Skin of body (tissue), 3 donors: ENCODE measurements at places on chromosomes 12 and 14.

- no peak for DNase-seq
Observed at GRCh38 chr14:72522847-72523246, 371.1 kb downstream of the DPF3 start.

DNA sequence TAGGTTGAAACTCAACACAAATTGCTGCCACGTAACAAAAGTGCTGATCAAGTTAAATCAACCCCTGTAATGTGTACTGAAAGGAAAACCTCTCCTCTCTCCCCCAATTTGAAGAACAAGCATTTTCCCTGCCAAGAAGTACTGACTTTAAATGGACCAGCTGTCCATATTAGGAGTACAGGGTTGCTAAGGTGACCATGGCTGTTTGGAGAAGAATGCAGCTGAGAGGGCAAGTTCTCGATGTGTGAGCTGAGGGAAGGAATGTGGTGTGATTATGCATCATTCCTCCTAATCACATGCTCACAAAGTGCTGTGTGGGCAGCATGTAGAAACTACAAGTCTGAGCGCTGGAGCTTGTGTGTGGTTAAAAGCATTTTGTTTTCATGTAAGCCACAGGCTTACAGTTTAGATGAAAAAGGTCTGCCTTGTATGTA is 50.9 kb upstream of the CCT2 start:
- peak; percentile 74 for DNase-seq

DNA sequence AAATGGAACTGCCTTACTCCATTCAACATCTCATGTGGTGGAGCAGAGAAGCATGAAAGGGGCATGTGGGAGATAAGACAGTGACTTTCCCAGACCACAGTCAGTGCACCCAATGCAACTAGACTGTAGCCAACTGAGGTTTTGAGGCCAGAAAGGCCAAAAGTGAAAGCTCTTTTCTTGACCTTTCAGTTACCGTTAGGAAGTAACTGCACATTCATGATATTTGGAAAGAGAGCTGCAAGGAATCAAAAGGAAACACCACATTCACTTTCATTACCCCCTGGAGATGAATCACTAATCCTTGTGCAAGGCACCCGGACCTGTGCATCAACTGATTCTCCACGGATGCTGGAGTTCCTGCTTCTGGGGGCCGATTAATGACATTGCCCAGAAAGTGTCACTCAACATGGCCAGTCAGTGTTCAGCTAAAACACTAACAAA is 72.9 kb upstream of the ELK3 start:
- no peak for DNase-seq

GRCh38 chr14:77903221-77903620 is 103.3 kb downstream of the ADCK1 start:
- no peak for DNase-seq

- DNase-seq: no peak
Observed at GRCh38 chr14:68460541-68460940, 332.3 kb downstream of the ZFP36L1 start.

GRCh38 chr14:22634233-22634900 is 9.8 kb downstream of the OR6J1 start:
- DNase-seq: no peak

GRCh38 chr12:63396135-63396534 is 245.1 kb upstream of the AVPR1A start:
- DNase-seq: no peak

DNA sequence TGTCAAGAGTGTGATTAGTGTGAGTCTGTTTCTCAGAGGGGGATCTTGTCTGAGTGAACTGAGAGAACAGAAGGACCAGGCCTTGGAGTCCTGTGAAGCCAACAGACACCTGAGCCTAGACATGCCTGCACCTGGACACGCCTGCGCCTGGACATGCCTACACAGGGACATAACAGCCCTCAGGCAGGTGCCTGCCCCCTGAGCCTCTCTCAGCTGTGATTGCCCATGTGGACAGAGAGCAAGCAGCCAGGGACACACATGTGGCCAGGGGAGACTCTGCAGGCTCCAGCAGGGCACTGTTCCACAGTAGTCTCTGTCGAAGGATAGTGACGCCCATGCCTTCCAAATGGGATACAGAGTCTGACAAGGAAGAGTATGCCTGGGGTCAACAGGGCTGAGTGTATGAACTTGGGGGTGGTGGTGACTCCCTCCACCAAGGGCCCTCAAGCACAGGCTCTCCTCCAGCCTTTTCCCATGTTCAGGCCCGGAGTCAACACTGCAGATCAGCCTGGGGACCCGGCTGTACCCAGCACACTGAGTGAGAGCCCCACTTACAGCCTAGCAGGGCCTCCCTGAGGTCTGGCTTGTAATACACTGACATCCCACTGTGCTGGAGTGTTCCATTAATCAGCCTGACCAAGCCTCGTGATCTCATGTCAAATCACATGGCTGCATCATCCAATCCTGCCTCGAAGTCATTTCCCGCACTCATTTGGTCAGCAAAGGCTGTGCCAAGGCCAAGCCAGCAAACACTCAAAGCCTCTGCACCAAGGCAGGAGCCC is 173.0 kb downstream of the CALM1 start:
- no peak for DNase-seq

GRCh38 chr12:118025168-118025567 is 8.7 kb downstream of the RFC5 start:
- DNase-seq: no peak

- no peak for DNase-seq
Observed at GRCh38 chr12:84891106-84891838, 21.3 kb downstream of the SLC6A15 start.

DNA sequence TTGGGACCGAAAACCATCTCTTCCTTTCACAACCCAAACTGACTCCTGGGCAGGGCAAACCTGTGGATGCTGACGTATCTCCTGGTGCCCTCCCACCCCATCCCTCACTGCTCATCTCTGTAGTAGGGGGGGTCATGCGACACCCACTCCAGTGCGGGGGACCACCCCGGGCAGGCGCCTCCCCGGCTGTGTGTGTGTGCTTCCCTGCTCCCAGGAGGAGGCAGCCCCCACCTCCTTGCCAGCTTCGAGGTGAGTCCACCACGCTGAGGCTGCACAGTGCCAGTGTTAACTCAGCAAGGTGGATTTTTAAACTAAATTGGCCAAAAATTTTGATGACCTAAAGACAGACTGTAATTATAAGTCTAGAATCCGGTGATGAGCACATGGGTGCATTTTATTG is 46.2 kb upstream of the BEGAIN start:
- DNase-seq: no peak

- DNase-seq: no peak
Observed at GRCh38 chr14:54781961-54782750, 120.5 kb downstream of the GCH1 start.

DNA sequence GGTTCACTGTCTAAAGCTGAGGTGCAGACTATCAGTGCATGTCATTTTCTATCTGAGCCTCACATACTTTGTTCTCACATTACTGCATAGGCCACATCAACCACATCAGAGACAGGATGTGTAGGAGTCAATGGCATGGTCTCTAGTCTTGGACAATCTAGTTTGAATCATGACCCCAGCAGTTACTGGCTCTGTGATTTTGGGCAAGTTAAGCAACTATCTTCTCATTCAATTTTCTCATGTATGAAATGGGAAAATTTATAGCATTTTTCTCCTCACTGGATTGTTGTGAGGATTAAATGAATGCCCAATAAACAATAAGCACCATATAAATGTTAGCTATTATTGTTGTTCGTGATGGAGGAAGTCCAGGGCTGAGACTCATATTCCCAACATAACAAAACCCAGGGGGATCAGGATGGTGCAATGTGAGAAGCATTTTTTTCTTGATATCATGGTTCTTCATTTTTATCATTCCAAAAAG is 432.6 kb downstream of the LRIG3 start:
- no peak for DNase-seq

DNA sequence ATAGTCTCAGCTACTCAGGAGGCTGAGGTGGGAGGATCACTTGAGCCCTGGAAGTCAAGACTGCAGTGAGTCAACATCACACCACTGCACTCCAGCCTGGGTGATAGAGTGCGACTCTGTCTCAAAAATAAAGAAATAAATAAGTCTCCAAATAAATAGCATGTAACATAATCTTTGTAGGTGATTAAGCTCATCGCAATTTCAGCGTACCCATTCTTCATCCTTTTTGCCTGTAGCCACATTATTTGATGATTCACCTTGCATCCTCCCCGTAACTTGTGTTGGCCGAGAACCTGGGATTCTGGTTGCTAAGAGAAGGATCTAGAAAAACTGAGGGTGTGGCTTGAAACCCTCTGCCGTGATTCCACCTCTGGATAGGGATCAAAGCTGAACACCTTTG is 115.1 kb downstream of the GALC start:
- DNase-seq: no peak

GRCh38 chr14:92534932-92535643 is 21.5 kb downstream of the RIN3 start:
- DNase-seq: no peak

DNA sequence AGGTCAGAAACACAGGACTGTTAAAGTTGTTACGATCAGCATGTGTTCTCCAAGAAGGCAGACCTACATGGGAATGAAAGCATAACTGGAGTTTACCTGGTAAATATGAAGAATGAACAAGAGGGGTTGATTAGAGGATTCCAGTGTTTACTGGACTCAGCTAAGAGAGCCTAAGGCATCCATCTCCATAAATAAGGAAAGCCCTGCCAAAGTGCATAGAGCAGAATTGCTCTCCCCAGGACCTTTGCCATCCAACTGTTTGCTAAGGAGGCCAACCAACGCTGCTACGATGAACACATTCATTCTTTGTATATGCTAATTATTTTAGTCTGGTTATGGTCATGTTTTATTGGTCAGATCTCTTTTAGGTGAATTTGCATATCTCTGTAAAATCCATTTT is 17.1 kb upstream of the PAWR start:
- DNase-seq: no peak

GRCh38 chr14:91402348-91402747 is 15.3 kb downstream of the CCDC88C start:
- DNase-seq: no peak

DNA sequence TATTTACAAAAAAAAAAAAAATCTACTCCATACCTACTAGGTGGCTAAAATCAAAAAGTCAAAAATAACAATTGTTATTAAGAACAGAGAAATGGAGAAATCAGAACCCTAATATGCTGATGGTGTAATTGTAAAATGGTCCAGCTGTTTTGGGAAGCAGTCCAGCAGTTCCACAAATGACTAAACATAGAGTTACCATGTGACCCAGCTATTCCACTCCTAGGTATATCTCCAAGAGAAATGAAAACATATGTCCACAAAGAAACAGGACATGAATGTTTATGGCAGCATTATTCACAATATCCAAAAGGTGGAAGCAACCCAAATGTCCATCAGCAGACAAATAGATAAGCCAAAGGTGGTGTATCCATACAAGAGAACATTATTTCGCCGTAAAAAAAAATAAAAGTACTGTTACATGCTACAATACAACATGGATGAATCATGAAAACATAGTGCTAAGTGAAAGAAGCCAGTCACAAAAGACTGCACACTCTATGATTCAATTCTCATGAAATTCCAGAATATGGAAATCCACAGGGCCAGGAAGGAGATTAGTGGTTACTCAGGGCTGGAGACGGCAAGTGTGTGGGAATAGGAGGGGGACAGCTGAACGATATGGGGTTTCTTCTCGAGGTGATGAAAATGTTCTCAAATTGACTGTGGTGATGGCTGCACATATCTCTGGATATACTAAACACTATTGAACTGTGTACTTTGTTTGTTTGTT is 9.1 kb upstream of the DPF3 start:
- no peak for DNase-seq

DNA sequence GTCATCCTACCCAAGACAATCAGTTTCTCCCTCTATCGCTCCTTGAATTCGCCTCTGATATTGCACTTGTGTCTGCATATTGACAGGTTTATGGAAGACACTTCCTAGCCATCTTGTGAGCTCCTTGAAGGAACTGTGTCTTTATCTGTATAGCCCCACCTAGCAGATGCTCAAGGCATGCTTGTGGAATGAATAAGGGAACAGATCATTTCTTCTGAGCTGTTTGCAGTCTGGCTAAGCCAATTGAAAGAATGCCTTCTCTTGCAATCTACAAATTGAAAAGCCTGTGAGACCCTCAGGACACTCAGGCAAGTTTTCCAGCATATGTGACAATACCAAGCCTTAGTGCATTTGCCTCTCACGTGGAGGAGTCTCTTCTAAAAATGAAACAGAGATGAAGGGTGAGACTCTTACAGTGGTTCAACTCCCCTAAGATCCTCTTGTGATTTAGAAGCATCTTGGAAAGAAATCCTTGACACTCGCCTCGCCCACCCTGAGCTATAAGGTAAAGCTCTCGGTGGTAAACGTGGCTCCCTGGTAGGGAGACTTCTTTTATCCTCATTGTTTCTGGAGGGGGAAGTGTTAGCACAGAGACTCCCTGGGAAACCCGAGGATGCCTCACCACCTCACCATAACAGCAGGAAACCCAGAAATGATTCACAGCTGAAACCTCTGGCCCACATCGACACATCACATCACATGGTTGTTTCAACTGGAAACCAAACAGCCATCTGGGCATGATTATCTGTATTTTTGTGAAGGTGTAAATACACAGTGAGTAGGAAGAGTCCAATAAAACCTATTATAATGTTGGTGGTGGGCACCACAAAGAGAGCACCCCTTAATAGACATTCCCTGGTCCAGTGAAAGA is 112.3 kb upstream of the BCL2L14 start:
- no peak for DNase-seq

DNA sequence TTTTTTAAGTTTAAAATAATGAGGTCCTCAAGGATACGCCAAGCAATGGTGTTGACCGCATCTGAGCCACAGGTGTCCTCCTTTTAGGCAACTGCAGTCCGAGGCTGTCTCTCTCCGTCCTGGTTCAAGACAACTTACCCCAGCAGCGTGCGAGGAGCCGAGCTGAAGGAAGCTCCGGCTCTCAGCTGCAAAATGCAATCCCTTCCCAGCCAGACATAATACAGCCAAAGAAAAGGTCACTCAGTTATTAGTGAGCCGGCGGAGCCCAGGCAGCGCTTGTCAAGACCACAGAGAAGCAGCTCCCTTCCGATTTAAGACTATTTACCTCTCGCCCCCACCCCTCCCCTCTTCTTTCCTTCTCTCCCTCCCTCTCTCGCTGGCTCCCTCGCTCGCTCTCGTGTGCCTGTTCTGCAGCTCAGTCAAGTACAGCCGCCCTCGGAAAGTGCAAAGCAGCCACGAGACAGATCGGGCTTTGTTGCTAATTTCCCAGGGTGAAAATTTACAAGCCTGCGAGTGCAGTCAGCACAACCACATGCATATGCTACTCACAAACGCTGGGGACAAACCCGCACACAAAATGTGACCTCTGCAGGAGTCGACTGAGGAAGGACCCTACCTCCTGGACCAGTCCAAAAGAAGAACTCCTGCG is 363 bp upstream of the LMO3 start:
- DNase-seq: peak; percentile 2

- no peak for DNase-seq
Observed at GRCh38 chr12:88958946-88959345, 378.7 kb upstream of the KITLG start.

DNA sequence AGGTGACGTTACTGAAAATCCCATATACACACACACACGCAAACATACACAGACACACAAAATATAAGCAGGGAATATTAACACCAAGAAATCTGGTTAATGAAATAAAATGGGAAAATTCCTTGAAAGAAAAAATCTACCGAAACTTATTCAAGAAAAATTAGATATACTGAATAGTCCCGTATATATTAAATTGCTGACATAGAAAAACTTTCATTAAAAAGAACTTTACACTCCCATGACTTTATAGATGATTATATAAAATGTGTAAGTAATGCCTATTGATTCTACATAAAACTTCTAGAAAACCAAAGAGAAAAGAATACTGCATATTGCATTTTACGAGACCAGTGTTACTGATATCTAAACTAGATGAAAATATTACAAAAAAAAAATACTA is 803.2 kb downstream of the SLC16A7 start:
- DNase-seq: no peak

- no peak for DNase-seq
Observed at GRCh38 chr14:76827696-76828296, 1.6 kb downstream of the LRRC74A start.
